ENCODE measurements at places on chromosomes 2 and 18.

DNA sequence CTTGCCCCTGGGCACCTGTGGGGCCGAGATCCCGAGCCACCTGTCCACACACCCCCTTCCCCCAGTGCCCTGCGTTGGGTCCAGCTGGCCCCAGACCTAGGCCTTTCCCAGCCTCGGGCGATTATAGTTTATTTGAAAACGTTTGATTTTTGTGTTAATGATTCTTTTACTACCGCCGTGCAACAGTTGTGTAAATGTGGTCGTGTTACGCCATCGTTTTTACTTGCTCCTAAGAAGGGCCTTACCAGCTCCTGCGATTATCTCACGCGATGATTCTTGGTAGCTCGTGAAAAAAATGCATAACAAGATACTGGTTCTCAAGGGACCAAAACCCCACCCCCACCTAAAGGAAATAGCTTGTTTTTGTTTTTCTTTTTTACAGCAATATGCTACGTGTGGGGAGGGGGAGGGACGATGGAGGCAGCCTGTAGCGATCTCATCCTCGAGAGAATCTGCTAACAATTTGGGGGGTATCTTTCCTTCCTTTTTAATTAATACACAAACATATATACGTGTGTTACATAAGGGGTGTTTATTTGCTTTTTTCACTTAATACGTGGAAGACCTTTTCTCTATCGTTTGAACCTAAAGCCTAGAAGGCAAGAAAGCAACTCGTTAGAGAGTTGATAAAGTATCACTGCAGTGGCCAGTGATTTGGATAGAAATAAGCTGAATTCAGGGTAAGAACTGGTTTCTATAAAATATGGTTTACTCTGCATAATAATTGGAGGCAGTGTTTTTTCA is 1.0 kb downstream of the ZDBF2 start:
- DNase-seq, result no peak

- DNase-seq, result no peak
Measured at GRCh38 chr2:767440-767839, 90.2 kb upstream of the TMEM18 start.

DNA sequence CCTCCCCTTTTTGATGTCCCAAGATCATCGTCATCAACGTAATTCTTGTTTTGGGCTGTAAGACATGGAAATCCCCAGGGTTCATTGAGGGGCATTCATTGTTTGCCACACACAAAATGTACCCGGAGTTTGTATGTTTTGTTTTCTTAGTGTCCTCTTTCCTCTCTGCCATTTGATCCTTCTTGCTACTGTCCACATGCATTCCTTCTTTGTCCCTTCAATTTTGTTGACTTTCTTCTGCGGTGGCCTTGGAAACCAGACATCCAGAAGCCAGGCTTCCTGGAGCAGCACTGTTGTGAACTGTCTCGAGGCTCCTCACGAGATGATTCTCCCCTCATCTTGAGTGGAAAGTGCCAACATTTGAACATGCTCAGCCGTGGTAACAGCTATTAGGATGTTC is 24.8 kb downstream of the IGFBP2 start:
- no peak for DNase-seq

DNA sequence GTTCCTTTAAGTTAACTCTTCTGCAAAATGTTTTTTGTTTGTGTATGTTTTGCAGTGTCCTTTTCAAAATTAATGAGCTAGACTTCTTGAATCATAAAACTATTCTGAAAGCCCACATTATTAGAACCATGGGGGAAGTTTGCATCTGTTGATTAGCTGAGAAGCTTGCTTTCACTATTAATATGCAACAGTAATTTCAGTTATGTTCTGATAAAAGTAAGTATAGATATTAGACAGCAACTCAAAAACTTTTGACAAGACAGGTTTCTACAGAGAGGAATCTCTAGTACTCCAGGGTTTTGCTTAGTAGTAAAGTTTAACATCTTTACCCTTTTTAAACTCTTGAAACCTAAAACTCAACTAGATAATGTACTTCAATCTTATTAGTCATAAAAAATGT is 147.8 kb downstream of the UBE2E3 start:
- DNase-seq, result no peak

DNA sequence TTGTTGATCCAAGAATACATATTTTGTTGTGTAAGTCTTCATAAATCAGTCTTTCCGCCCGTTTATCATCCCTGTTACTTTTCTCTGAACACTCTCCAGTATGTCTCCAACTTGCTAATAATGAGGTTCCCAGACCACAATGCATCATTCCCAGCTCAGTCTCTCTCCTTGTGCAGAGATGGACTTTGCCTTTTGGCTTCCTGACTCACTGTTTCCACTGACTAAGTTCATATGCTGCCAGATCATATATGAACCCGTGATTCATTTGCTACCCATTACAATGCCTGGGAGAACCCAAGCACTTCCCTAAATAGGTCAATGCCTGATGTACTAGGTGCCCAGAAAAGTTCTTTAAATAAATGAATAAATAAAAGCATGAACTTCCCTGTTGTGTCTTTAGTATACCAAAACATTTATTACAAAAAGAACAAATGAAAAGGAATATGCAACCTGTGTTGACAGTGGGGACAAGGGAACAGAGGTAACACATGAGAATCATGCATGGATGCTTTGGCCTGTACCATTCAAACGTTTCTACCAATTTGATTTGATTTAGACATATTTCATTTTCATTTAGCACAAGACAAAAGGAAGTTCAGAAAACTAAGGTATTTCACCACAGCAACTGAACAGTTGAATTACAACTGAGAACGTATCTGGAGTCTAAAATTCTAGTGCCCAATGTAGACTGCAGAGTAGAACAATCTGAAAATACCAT is 215.4 kb upstream of the HNRNPA3 start:
- DNase-seq, result no peak

GRCh38 chr2:222778400-222778799 is 82.4 kb upstream of the ACSL3 start:
- DNase-seq, result no peak

GRCh38 chr2:103396152-103396551 is 634.3 kb downstream of the TMEM182 start:
- no peak for DNase-seq

DNA sequence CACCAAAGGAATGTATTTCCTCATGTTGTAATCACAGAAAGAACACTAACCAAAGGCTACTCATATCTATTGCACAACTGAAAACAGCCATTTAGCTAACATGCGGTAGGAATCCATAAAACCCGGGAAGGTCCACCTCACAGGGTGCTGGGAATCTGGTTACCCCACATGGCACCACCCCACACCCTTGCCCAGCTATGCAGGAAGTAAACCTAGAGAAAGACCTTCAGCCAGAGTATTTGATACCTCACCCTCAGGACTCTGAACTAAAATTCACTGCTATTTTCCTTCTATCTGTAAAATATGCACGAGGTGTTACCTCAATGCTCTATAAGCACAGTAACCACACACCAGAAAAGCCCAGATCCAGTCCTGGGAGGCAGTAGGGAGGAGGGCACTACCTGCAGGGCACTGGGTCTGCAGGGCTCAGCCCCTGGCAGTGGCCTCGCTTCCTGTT is 45.8 kb downstream of the PTPN2 start:
- no peak for DNase-seq

- DNase-seq, result no peak
Measured at GRCh38 chr2:100262046-100262445, 60.3 kb downstream of the LONRF2 start.

- no peak for DNase-seq
Measured at GRCh38 chr2:58051445-58051844, 4.8 kb downstream of the VRK2 start.

DNA sequence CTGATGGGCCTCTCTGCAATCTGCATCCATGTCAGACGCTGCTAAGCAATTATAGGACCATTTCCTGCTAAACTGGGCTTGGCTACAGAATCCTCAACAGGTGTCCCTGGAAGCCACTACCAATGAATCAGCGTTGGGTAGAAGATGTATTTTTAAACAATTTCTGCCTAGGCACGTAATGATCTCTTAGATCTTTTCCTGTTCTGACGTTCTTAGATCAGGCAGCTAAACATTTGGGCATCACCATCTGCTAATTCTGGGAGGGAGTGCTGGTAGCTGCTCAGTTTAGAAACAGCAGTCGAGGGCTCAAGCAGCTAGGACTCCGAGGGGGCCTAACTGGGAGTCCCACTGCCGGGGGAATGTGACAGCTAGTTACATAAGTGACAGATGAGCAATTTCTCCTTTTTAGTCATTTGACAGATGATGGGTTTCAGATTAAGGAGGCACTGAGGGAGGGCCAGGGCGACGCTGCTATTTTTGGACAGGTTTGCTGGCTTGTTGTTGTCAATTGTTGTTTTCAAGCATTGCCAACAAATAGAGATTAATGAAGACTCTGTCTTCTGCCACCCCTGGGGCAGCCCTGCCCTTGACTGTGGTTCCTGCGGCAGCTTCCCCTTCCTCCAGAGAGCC is 92.7 kb downstream of the MRO start:
- no peak for DNase-seq

GRCh38 chr2:164711766-164712138 is 90.5 kb upstream of the GRB14 start:
- DNase-seq, result no peak

- no peak for DNase-seq
Measured at GRCh38 chr2:68741238-68741637, 6.6 kb downstream of the ARHGAP25 start.

DNA sequence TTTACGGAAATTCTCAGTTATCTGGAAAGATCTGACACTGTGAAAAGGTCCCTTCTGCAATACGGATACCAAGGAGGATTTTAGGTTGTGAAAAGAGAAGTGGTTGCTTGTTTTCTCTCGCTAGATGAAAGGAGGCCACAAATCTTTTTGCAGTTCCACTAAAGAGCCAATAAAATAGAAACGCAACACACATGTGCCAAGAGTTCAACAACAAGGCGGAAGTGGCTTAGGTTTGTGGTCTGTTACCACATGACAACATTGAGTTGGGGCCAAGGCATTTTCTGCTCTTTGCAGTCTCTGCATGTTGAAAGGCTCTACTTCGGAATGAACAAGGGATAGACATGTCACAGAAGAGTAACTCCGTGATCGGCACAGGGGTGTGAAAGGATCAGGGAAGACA is 115.7 kb upstream of the OSR1 start:
- no peak for DNase-seq

DNA sequence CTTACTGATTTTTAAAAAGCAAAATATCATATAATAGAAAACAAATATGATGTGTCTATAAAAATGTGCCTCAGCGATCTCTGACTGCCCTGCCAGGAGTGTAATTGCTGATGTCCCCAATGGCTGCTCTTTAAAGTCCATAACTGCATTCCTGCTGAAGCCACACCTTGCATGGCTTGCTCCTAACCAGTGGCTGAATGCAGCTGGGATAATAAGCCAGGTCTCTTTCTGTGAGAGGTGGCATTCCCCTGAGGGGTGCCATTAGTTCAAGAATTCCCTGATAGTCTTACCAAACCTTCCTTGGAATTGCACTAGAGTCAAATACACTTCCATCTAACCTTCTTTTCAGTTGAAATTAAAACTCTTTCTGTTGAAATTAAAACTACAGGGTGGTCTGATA is 125.8 kb upstream of the ZNF804A start:
- no peak for DNase-seq

DNA sequence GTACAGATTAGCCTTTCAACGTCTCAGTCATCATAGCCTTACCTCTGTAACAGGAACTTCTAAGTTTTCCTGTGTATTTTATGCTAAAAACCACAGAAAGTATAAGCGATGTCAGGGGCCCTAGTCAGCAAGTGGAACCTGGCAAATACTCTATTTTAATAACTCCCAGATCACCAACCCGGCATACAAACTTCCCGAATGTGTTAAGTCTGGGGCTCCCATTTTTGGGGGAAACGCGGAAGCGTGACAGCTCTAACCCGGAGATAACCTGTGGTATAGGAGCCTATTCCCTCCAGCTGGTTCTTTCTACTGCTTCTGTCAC is 574 bp downstream of the NIFK start:
- DNase-seq, result no peak

GRCh38 chr18:13217466-13217961 is 1.0 kb upstream of the LDLRAD4 start:
- DNase-seq, result no peak

DNA sequence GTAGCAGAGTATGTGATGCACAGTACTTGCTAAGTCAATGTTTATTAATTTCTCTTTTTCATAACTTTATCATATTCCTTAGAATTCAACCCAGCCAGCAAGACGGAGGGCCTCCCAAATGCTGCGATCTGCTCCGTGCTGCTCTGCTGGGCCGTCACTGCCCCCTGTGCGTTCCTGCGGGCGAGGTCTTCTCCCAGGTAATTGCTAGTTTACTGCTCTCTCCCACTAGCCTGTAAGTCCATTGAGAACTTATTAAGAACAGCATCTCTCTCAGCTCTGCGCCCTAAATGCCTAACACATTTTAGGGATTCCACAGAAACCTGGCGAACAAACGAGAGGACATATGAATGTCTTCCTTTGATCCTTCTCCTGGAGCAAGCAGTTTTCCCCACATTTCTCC is 153.6 kb upstream of the ARHGAP28 start:
- no peak for DNase-seq

- DNase-seq, result no peak
Measured at GRCh38 chr2:207296265-207296948, 130.7 kb upstream of the KLF7 start.

GRCh38 chr2:237092920-237093781 is 7.5 kb downstream of the COPS8 start:
- no peak for DNase-seq

GRCh38 chr2:52112141-52112540 is 1080.2 kb upstream of the NRXN1 start:
- no peak for DNase-seq

- DNase-seq, result no peak
Measured at GRCh38 chr2:168642873-168643272, 159.6 kb upstream of the NOSTRIN start.

DNA sequence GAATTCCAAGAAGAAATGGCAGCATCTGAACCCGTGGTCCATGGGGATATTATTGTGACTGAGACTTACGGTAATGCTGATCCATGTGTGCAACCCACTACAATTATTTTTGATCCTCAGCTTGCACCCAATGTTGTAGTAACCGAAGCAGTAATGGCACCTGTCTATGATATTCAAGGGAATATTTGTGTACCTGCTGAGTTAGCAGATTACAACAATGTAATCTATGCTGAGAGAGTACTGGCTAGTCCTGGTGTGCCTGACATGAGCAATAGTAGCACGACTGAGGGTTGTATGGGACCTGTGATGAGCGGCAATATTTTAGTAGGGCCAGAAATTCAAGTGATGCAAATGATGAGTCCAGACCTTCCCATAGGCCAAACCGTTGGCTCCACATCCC is 34.4 kb upstream of the DSG3 start:
- no peak for DNase-seq

DNA sequence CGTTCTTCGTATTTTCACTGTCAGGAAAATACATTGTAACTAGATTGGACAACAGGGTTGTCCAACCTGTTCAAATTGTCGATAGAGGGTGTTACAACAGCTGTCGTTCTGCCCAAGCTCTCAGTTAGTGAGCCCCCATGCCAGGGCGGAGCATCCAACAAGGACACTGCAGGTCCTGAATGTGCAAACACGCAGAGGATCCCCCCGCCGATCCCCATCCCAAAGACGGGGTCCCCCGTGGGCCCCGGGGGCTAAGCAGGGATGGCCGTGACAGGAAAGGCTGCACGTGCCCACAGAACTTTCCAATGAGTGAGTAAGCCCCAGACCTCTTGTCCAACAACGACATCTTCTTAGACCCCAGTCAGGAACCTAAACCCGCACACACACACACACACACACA is 140.8 kb downstream of the PXDN start:
- no peak for DNase-seq

GRCh38 chr2:200930947-200931626 is 32.4 kb downstream of the ORC2 start:
- no peak for DNase-seq

GRCh38 chr2:234629596-234629995 is 132.7 kb upstream of the ARL4C start:
- DNase-seq, result no peak

- no peak for DNase-seq
Measured at GRCh38 chr18:48961547-48961946, 10.8 kb upstream of the SMAD7 start.
